ENCODE measurements at places on chromosomes 13 and 19.

GRCh38 chr13:110820322-110820721 lies 94.5 kb downstream of the ANKRD10 start:
- DNase-seq = no peak

DNA sequence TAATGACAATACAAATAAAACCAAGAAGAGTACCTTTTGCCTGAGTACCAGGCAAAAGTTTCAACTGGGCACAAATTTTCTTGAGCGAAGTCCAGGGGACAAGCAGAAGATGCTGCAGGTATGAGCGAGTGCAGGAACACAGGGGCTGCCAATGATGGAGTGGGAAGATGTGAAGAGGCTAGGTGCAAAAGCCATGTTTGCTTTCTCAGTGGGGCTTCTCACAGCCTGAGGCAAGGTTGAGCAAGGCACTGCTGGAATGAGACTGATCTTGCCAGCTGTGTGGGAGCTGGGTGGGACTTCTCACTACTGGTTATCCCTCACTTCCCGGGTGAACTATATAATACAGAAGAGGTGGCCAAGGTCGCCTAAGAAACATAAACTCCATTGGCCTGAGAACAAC lies 1200.7 kb downstream of the SLITRK1 start:
- no peak for DNase-seq

- DNase-seq = no peak
Measured at GRCh38 chr13:80894917-80895316, 554.0 kb upstream of the SPRY2 start.

- no peak for DNase-seq
Measured at GRCh38 chr13:70893832-70894231, 785.6 kb upstream of the KLHL1 start.

GRCh38 chr13:30791354-30792001 lies 56.1 kb downstream of the ALOX5AP start:
- no peak for DNase-seq

DNA sequence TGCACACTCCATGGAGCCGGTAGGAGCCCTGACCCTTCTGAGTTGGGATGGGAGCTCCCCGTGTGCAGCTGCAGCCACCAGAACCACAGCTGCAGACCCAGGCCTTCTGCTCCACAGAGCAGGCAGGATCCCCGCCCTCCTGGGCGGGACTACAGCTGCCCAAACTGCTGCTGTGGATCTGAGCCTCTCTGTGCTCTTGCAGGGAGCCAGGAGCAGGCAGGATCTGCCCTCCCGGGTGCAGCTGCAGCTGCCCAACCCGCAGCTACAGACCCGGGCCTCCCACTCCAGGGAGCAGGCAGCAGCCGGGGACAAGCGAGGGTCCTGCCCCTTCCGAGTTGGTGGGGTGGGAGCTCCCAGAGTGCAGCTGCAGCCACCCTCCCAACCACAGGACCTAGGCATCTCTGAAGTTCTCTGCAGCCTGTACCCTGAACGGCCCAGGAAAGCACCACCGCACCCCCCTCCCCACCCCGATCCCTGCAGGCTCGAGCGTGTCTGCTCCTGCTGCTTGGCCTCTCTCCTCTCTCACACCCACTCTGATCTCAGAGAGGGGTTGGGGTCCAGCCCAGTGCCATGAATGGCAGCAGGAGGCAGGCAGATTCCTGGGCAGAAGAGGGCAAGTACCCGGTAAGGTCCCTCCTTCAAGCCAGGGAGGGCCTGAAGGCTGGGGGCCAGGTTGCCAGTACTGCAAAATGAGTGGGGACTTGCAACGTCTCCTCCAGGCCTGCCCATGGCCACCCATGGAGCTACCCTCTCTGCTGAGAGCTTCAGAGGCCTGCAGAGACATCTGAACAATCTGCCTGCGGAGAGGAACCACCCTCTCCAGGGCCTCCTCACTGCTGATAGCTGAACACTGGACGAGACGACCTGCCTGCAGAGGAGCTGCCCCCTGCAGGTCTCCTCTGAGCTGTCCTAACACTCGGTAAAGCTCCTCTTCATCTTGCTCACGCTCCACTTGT lies 16.4 kb upstream of the EMP3 start:
- no peak for DNase-seq

DNA sequence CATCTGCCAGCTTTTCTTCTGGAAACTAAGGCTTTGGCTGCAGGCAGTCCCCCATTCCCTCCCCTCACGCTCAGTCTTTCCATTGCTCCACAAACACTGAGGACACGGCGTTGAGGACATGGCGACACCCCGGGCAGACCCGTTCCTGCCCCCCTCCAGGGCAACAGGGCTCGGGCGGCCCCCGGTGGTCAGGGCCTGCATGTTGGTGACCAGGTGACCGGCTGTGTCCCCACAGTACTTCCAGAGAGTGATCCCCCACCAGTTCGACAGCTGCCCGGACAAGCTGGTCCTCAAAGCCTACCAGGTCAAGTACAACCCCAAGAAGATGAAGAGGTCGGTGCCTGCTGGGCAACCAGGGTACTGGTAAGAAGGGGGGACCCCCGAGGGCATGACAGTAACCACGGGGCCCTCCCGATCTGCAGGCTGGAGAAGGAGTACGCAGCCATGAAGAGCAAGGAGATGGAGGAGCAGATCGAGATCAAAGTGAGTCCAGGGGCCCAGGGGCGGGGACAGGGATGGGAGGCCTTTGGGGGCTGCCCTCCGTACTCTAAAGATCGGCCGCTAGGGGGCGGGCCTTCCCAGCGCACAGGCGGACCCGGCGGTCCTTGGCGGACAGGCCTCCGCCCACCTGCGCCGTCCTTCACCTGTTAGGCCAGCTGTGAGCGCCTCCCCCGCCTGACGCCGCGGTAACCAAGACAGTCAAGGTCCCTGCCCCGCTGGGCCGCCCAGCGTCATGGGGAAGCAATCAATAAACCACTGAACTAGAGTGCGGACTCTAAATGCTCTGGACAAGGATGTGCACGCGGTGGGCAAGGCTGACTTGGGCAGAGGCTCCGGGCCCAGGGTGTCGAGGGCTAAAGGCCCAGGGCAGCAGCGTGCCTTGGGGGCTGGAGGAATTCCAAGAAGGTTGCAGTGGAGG lies 21.1 kb downstream of the PRR36 start:
- peak; percentile 52 for DNase-seq

- no peak for DNase-seq
Measured at GRCh38 chr13:43470610-43471009, 316.2 kb downstream of the ENOX1 start.

DNA sequence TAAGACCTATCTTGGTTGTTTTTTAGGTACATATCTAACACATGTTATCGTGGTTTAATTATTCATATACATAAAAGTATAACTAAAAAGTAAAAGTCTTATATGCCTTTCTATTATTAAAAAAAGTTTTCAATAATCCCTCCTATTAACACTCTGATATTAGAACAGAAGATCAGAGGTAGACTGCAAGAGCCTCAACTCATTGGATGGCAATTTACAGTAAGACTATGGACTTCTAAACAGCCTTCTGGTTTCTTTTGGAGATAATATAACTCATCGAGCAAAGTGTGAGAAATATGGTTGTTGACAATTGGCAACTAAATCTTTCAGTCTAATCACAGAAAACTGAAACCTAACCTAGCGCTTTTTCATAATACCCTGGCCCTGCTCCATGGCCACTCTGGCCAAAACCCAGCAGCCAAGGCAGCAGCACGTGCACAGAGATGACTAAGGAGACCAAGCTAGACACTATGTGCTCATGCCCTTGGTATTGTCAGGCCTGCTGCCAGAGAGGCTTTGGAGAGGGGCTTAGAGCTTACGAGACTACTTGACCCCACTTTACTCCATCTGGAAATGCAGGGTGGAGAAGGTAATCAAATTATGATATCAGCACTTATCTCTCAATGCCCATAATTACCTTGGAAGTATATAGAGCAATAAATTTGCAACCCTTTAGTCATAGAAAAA lies 40.6 kb upstream of the EEF1AKMT1 start:
- no peak for DNase-seq

DNA sequence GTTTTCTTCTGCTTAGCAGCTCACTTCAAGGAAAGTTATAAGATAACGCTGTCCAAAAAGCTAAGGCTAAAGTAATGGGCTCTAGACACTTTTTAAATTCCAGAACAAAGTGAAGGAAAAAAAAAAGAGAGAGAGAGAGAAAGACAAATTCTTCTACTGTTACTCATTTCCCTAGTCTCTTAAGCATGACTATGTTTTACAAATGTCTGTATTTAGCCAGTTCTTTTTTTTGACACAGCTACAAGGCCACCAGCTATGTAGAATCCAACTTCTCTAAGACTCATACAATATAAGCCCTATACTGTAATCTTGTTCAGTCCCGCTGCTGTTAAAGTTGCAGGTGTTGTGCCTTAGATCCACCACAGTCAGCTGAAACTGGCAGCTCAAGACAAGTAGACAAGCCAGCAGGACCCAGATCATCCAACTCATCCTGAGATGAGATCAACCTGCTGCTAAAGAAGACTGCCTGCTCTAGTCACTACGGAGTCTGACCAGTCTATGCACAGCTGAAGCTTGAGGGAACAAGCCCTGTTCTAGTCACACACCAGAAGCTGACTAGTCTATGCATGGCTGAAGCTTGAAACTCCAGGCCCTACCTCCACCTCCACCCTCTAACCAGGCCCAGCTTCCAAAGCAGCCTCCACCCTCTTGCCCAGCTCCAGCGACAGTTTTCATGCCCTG lies 10.3 kb upstream of the ZNF83 start:
- DNase-seq = no peak

GRCh38 chr13:58991826-58992477 lies 1171.8 kb downstream of the DIAPH3 start:
- DNase-seq = no peak

DNA sequence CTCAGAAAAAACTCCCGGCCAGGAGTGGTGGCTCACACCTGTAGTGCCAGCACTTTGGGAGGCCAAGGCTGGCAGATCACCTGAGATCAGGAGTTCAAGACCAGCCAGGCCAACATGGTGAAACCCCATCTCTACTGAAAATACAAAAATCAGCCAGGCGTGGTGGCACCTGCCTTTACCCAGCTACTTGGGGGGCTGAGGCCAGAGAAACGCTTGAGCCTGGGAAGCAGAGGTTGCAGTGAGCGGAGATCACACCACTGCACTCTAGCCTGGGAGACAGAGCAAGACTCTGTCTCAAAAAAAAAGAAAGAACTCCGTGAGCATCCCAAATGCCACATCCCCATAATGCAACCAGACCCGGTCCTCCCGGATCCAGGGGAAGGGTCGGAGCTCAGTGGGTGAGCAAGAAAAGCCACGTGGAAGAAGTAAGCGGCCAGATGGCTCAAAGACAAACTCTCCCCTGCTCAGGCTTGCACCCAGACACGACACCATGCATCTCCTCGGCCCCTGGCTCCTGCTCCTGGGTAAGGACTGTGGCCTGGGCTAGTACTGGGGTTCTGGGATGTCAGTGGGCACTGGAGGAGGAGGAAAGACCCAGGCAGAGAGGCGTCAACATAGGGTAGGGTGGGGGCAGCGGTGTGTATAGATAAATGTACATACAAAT lies 2.7 kb downstream of the CD22 start:
- no peak for DNase-seq

DNA sequence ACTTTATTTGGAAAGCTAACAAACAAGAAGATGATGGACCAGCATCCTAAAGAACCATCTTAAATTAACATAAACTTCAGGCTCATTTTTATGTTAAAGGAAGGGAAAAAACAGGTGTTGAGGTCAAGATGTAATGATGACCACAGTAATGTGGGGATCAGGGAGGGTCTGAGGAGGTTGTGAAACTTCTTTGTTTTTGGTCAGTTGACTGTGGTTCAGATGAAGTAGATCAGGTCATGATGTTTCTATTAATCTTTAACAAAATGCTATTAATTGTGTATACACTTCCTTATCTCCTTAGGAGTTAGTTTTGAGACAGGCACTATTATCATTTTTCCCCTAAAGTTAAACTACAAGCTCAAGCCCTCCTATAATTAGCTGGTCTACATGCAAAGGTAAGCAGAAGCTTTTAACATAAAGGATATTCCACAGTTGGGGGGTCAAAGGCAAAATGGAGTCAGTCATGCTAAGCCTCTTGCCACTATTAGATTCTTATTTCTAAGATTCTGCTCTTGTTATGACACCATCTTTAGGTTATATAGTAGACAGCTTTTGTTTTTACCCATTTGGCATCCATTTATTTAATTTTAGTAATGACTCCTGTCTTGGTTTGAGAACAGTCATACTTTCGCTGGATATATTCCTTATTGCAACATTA lies 800.1 kb upstream of the PCDH9 start:
- no peak for DNase-seq

DNA sequence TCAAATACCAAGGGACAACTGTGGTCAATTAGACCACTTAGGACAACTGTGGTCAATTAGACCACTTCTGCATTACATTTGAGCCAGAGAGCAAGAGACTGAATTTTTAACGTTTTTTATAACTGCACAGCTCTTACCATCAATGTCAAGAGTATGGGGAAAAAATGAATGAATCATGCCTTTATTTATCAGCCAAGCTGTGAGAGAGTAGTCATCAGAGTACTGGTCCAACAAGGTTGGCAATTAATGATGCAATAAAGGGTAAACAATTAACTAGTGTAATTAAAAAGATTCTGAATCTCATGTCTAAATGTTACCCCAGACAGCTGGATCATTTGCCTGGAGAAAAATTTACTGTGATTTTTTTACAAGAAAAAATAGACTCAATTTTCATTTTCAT lies 381.1 kb downstream of the LIG4 start:
- no peak for DNase-seq

DNA sequence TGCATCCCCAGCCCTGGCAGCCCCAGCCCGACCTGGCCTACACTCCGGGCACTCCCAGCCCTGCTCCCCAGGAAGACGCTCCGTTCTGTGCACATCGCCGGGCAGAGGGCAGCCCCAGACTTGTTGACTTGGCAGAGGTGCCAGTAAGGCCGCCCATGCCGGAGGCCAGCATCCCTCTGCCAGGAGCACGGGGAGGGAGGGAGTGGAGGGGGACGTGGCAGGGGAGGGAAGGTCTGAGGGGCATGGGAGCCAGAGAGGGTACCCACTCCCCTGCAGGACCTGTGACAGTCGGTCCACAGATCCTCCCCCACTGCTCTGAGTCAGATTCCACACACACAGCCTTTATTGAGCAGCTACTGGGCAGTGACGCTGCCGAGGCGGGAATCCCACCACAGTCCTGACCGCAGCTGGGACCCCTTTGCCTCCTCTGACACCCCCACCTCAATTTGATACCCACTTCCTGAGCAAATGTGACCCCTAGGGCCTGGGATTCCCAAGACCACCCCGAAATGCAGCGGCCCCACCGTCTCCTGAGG lies 1.9 kb upstream of the NKPD1 start:
- DNase-seq = no peak

DNA sequence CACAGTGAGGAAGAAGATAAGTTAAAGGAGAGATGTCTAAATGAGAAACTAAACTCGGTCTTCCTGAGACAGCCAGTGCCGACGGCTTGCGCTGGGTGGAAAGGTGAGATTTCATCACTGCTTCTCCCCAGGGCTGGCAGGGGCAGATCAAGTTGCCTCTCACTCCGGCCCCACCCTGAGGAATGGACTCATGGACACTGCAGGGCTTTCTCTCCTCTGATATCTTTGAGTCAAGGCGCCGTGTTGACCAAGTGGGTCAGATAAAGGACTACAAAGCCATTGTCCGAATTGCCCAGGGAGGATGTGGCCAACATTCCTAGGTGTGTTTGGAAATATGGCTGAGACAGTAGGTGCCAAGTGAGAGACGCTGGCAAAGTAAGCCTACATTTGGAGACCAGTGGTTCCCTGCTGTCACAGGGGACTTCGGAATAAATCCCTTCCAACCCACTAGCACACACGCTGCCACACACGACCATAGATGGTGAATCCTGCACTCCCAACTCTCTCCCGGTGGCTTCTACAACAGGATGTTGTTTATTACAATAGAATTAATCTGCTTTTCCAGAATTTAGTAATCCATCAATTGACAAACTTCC lies 156.5 kb upstream of the TSC22D1 start:
- DNase-seq = no peak

- no peak for DNase-seq
Measured at GRCh38 chr13:43388282-43389034, 365.1 kb downstream of the DNAJC15 start.

Data from stimulated activated CD4-positive, alpha-beta T cell treated with anti-CD3 and anti-CD28 coated beads, Interleukin-1b, Interleukin-23, amount 100 ng/mL, for 24 hours (primary cell).